ENCODE measurements at places on chromosomes 13 and 19.

GRCh38 chr19:57830071-57830602 lies at the start of gene ZNF587B:
ZNF587B (plus strand) TSS chr19:57830299; CDS start chr19:57830529, 230 bp downstream.
- DNase-seq, result peak; percentile 81

DNA sequence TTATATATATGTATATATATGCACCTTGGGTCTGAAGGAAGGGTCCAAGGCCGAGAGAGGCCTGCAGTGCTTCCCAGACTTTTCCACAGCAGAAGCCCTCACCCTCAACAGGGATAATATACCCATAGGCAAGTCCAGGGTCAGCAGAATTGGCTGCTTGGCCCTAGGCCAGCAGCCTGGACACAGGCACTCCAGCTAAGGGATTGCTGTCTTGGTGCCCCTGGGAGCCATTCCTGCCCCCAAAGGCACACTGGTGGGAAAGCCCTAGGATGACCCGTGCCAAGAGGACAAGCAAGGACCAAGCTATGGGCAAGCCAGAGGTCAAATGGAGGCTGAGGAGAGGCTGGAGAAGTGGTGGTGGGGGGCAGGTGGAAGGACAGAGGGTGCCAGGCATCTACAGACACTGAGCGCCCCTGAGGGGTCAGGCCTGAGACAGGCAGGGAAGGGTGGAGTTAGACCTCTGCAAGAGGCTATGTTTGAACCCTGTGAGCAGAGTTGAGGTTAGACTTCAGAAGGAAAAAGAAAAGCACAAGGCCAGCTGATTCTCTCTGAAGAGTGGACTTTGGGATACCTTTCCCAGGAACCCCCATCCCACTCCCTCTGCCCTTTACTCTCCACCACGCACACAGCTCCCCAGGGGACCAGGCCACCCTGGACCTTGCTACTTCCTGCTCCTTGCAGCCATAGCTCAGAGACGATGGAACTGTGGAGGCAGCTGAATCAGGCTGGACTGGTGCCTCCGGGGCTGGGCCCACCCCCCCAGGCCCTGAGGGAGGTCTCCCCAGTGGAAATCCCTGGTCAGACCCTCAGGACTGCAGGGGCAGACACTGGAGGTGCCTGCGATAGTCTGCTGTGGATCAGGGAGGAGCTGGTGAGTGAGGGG lies at the start of gene ERICH4:
Gene ERICH4 (plus strand): TSS at position 684 of the 883 bp plus-strand sequence. CDS start 14 bp downstream, at position 698.
- no peak for DNase-seq

DNA sequence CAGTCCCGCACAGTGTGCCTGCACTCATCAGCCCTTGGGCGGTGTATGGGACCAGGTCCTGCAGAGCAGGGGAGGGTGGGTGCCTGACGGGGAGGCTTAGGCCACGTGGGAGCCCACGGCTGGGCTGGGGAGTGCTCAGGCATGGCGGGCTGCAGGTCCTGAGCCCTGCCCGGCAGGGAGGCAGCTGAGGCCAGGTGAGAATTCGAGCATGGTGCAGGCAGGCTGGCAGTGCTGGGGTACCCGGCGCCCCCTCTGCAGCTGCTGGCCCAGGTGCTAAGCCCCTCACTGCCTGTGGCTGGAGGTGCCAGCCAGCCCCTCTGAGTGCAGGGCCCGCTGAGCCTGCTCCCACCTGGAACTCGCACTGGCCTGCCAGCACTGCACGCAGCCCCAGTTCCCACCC lies 630.9 kb upstream of the PCDH20 start:
- DNase-seq, result peak; percentile 28

GRCh38 chr13:99500839-99501183 lies 461 bp upstream of the TM9SF2 start:
- no peak for DNase-seq

- DNase-seq, result no peak
Observed at GRCh38 chr13:24627946-24628345, 52.3 kb upstream of the ATP12A start.

GRCh38 chr19:40191836-40192646 lies 815 bp downstream of the MAP3K10 start:
- no peak for DNase-seq
